ENCODE measurements at places on chromosomes 11 and 22.
A peak's percentile ranks its signal among the peaks of the same experiment; 100 is the strongest.

DNA sequence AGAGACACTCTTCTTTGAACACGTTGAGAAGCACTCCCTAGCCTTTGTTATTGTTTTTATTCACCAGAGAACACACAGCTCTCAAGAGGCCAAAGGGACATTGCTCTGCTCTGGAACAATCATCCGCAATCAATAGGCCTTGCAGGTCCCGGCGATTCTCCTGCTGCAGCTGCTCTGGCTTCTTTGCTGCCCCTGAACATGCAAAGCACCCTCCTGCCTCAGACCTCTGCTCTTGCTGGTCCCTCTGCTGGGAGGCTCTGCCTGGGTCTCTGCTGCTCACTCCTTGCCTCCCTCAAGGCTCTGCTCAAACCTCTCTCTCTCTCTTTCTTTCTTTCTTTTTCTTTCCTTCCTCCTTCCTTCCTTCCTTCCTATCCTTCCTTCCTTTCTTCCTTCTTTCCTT is 232.7 kb downstream of the DSCAML1 start:
- no peak for DNase-seq

- no peak for DNase-seq
These were observed 963.6 kb downstream of the BRD1 start for GRCh38 chr22:48863965-48864528.

- no peak for DNase-seq
These were observed 13.1 kb downstream of the USH1C start for GRCh38 chr11:17531071-17531600.

DNA sequence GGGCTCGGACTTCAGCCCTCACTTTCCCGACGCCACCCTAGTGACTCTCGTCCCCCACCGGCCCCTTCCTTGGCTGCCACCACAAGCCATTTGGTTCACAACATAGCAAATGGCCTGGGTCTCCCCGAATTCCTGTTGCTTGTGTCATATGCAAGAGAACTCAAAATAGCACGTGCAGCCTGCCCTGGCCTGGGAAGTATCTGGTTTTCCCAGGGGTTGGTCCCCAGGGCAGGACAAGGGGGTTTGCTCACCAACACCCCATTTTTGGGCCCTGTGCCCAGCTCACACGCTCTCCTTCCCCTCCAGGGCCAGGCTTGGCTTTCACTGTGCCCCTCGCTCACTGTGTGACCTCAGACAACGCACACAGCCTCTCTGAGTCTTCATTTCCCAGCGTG is 12.8 kb upstream of the TPCN2 start:
- peak; percentile 15 for DNase-seq

DNA sequence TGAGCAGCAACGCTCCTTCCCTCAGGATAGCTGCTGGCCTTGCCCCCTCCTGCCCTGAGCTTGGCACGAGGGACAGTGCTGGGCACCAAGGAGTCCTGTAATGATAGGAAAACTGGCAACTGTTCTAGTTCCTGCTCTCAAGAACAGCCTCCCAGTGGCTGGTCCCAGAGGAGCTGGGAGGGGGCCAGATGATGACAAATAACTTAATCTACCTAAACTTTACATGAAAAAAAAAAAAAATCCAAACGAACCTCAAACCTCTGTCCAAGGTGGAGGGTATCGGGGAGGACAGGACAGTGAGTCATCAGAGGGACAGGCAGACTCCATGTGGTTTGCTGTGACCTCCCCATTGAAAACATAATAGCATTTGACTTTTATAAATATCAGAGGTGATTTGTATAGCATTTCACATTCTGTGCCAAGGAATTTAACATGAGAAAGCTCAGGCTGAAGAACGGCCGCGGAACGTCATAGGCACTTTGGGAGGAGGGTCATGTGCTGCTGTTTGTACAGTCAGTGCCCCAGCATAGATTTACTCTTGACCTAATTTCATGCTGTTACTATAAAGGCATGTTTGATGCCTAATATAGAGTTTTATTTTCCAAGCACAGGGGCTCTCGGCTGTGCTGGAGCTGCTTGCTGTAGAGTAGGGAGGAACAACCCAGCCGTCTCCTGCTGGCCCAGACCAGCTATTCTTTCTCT is 98.2 kb upstream of the NNMT start:
- no peak for DNase-seq

DNA sequence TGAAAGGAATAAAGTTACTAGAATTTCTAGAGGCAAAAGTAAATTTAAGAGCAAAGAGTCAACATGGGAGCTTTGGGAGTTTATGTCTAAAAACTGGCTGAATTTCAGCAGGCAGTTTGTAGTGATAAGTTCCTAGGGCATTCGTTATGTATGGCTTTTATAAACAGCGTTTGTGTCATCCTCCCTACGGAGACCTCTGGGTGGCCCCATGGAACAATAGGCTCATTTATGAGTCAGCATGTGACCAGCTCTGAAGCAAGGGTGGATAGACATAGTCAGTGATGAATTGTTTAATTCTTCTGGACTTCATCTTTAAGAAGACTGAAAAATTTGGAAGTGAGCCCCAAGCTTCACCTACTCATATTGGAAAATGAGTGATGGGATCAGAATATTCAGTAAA is 37.1 kb downstream of the SVIP start:
- DNase-seq, result peak; percentile 94

GRCh38 chr11:130159139-130159538 is 443 bp upstream of the ST14 start:
- no peak for DNase-seq

DNA sequence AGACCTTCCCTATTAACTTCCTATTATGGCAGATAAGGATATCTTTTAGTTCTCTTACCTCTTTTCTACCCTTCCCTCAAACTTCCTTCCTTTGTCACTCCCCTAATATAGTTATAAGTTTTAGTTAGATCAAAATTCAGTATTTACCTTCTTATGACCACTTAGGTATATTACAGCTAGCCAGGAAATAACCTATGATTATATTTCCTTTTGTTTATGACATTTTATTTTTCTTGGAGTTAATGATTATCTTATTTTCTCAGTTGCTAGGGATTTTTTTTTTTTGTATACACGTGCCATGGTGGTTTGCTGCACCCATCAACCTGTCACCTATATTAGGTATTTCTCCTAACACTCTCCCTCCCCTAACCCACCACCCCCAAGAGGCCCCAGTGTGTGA is 88.2 kb upstream of the ZBED5 start:
- no peak for DNase-seq

DNA sequence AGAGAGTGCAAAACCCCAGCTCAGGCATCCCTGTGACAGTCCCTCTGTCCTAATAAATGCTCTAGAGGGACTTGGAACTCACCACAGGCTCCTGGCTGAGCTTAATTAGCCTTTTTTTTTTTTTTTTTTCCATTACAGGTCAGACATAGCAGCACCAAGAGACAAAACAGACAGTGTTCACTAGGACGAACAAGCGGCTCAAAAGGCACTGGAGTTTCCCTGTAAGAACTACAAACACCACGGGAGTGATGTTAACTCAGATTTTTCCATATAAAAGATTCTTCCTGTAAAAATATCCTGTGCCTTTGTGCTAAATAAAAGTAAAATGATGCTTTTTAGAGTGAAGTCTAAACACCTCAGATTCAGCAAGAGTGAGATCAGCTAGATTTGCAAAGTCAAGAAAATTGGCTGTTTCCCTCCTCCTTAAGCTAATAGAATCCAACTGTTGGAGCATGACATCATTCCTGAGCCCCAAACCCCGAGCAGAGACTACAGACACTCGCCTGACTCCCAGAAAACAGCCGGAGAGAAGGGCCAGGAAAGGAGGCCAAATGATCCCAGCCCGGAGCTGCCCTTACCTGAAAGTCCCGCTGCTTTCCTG is 101.0 kb upstream of the AKIP1 start:
- peak; percentile 60 for DNase-seq

- DNase-seq, result no peak
These were observed 35.1 kb upstream of the GGTLC2 start for GRCh38 chr22:22609291-22609690.

DNA sequence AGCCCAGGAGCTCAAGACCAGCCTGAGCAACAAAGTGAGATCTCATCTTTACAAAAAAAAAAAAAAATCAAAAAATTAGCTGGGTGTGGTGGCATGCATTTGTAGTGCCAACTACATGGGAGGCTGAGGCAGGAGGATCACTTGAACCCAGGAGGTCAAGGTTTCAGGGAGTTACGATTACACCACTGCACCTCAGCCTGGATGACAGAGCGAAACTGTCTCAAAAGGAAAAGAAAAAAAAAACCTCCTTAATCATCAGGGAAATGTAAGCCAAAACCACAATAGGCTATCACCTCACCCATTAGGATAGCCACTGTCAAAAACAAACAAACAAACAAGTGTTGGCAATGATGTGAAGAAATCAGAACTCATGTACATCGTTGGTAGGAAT is 13.4 kb downstream of the DGCR2 start:
- DNase-seq, result no peak

GRCh38 chr11:85795712-85796487 is 15.0 kb downstream of the SYTL2 start:
- no peak for DNase-seq

GRCh38 chr11:60658409-60658808 is 41.0 kb upstream of the MS4A8 start:
- DNase-seq, result no peak

- peak; percentile 30 for DNase-seq
These were observed 16.9 kb downstream of the SMIM38 start for GRCh38 chr11:69172674-69173073.

DNA sequence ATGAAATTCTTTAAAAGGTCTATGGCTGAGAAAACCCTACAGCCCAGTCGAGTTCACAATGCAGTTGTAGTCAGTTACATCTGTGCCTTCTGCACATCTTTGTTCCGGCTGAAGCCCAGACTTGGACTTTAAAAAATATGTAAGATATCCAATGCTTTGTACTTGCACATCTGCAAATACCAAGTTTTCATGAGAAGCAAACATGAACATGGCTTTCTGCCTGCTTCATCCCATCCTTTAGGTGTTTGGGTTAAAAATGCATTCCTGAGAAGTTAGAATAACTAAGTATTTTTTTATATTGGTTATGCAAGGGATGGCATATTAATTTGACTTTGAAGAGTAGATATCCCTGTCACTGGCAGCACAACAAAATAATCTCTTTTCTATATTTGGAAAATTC is 528.4 kb downstream of the METTL15 start:
- DNase-seq, result no peak

DNA sequence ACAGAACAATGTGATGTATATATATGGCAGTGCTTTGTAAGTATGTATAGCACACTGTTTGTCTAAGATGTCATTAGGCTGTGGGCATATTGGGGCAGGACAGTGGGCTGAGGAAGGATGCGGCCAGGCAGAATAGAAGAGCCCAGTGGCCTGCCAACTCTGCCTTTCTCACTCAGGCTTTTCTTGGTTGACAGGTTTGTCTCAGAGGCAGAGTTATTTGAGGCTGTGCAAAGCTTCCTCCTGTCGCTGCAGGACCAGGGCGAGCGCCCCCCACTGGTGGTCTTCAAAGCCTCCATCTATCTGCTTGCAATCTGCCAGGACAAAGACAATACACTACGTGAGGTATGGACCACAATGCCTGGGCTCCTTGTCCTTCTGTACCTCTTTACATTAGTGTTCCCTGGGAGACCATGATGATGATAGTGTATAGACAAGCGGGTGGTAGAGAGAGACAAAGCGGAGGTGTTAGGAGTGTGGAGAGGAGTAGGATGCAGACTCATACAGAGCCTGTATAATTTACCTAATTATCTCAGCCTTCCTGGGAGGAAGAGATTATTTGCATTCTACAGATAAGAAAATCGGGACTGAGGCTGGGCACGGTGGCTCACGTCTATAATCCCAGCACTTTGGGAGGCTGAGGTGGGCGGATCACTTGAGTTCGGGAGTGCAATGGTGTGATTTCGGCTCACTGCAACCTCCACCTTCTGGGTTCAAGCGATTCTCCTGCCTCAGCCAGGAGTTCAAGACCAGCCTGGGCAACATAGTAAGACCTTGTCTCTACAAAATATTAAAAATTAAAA is 37.3 kb upstream of the CCDC134 start:
- peak; percentile 39 for DNase-seq

DNA sequence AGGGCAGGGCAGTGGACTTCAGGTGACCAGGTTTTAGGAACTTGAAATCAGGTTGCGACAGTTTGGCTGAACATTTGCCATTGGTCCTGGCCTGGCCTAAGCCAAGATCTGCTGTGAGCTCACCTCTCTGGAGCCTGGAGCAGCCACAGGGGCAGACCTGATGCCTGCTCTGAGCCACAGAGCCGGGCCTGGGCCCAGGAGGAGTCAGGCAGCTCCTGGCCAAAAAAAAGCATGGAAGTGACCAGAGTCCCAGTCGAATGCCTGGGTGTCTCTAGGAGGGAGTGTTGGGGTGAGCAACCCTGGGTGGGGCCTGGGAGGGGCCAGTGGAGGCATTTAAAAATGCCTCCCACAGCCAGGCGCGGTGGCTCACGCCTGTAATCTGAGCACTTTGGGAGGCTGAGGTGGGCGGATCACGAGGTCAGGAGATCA is 6.0 kb upstream of the OMP start:
- DNase-seq, result no peak

DNA sequence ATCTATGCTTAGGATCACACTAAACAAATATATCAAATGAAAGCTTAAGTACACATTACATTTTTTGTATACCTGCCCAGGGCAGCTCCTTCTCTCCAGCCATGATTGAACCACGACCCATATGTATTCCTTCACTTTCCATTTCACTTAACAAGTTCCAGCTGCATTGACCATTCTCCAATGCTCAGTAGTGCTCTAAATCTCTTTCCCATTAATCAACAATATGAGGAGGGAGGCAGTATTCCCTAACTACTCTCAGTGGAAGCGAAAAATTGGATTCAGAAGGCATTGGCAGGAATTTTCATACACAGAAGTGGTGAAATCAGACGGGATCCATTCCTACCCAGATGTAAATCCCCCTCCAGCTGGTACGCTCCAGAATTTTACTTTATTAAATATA is 372.0 kb upstream of the LUZP2 start:
- DNase-seq, result no peak

GRCh38 chr11:65278356-65278755 is 16.6 kb downstream of the POLA2 start:
- DNase-seq, result peak; percentile 28

- peak; percentile 82 for DNase-seq
These were observed 61.9 kb downstream of the EHF start for GRCh38 chr11:34682825-34683224.

DNA sequence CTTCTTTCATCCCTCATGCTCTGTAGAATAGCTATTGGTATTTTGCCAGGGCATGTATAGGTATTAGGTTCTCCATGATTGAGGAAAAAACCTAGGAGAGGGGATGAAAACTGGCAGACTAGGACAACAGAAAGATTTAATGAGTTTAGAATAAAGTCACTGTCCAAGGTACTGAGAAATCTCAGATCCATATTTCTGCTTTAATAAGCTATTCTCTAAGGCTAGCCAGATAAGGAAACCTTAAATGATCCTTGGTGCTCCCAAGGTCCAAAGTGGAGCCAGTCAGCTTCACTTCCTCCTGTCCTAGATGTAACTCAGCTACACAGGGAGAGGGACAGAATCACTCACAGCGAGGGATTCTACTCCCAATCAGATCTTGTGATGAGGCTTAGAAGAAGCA is 13.7 kb upstream of the CSNK2A3 start:
- peak; percentile 10 for DNase-seq
